ENCODE measurements at places on chromosomes 11 and 22.
A peak's percentile ranks its signal among the peaks of the same experiment; 100 is the strongest.

- DNase-seq, result no peak
Measured at GRCh38 chr11:103484545-103484944, 375.3 kb downstream of the DYNC2H1 start.

DNA sequence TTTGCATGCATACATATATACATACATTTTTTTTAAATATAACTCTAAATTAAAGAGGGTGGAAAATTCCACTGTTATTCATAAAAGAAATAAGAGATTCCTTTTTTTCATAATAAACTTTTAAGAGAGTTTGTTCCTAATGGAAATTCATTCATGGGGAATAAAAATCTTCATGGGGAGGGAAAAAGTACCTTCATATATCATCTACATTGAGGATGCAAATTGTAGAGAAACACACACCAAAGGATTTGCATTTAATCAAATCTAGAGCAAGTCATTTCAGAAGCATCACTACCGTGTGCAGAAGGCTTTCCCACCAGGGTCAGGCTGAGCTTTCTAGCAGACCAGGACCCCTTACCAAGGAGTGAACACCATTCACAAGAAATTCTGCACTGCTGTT is at the start of gene POU2AF2:
Gene POU2AF2 (plus strand): TSS at position 301 of the 400 bp plus-strand sequence. CDS start 129 bp downstream, outside the sequence.
- no peak for DNase-seq

GRCh38 chr22:21861851-21862250 is 5.6 kb downstream of the MAPK1 start:
- peak; percentile 70 for DNase-seq

DNA sequence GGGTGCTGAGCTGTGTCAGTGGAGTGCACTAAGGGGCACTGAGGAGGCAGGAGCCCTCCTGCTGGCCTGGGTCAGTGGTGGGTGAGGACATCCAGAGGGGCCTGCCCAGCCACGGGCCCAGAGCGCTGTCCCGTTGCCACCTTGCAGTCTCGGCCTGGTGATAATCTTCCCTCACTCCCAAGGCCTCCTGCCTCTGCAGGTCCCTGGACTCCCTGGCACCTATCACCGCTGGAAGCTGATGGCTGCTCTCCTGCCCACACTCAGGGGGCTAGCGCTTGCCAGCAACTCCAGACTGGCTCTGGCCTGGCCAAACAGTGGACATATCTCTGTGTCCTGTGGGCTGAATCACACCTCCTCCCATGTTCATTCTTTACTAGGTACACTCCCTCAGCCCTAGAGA is 86.5 kb upstream of the PITPNB start:
- DNase-seq, result no peak

DNA sequence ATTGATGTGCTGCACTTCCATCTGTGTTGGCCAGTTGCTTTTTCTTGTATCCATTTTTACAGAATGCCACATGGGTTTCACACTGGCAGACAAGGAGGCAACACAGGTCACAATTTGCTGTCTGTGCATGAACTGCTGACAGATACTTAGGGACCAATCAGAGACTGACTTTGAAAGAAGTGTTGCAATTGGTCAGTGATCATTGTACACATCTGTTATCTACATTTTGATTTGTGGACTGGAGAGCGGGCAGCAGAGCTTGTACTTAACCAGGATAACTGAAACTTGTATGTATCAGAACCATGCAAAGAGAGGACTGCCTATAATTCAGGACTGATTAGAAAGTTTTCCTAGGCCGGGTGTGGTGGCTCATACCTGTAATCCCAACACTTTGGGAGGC is 21.8 kb downstream of the PRR5 start:
- DNase-seq, result no peak

DNA sequence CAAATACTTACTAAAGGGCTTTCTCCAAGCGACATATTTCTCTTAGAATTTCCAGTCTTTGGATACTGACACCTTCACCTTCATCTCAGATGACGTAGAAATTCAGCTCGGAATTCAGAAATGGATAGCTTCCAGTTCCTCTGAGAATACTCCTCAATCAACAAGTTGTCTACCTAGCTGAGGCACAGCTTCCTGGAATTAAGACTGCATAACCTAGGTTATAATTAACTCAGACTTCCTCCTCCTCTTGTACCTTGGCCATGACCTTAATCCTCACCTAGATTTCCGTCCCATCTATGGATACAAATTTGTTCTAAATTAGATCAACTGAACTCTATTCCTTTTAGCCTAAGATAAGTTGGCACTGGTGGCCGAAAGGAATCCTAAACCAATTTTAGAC is 17.4 kb downstream of the ATP5MG start:
- DNase-seq, result no peak

Data from AML-193 (cell line).